ENCODE measurements at places on chromosomes 7 and 10.

DNA sequence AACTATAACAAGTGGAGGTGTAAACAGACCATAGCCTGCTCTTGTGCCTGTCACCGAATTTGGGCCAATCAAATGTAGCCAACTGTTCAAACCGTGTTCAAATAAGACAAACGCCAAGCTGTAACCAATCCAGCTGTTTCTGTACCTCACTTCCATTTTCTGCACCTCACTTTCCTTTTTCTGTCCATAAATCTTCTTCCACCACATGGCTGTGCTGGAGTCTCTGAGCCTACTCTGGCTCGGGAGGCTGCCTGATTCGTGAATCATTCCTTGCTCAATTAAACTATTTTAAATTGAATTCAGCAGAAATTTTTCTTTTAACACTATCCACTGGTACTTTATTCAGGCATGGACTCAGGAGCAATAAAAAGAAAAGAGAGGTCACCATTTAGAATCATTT is 29.9 kb upstream of the COL1A2 start:
- DNase-seq = no peak

DNA sequence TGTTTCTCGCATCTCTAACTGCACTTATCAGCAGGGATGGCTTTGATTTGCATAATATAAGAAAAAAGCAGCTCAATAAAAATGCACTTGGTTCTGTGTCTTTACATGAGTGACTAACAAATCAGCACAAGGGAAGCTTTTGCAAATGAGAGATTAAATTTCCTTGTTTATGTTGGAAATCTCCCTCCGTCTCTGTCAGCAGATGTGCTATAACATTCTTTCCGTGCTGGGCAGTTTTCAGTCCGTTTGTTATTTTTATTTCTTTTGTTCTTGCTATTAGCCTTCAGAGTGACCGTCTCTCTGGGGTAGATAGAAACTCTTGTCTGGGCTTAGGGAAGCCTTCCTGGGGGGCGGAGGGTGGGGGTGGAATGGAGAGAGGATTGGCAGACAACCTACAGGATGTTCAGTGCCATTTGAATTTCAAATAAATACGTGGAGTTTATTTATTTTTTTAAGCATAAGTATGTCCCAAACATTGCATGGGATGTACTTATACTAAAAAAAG is 96.0 kb downstream of the GATA3 start:
- DNase-seq = no peak

DNA sequence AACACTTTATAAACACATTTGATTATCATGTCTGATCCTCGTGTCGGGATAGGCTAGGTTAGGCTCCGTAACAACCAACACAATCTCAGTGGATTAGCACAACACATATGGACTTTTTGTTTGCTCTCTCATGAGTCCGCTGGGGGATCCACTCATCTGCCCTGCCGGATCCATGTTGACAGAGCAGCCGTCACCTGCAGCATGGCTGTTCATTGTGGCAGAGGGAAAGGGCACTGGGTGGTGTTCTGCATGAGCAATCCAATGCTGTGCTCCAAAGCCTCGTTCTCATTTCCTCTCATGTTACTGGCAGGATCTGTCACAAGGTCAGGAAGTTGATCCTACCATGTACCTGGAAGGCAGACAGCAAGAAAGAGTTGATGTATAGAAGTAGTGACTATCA is 62.5 kb upstream of the RAPGEF5 start:
- DNase-seq = no peak

DNA sequence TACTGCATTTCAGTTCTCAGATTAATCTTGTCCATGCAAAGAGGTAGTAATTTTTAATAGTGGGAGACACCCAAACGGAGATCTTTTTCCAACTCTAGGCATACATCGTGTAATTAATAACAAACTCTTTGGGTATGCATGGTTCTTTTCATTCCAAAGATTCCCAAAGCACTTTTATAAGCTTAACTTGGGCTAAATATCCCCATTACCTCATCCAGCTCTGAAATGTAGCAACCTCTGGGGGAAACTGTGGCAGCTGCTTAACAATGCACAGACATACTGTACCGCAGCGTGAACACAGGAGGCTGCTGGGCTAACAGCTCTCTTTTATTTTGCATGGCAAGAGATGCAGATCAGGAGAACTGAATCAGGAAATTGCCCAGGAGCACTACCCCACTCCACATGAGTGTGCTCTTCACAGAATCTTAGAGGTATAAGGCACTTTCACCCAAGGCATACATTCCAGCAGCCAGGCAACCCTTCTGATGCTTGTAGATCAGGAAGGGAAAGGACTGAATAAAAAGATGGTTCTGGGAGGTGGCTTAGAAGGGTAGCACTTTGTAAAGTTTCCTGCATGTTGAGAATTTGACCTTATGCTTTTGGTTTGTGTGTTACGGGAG is 114.4 kb upstream of the GLI3 start:
- DNase-seq = no peak

GRCh38 chr7:105448181-105448580 is 59.5 kb upstream of the SRPK2 start:
- DNase-seq = no peak

DNA sequence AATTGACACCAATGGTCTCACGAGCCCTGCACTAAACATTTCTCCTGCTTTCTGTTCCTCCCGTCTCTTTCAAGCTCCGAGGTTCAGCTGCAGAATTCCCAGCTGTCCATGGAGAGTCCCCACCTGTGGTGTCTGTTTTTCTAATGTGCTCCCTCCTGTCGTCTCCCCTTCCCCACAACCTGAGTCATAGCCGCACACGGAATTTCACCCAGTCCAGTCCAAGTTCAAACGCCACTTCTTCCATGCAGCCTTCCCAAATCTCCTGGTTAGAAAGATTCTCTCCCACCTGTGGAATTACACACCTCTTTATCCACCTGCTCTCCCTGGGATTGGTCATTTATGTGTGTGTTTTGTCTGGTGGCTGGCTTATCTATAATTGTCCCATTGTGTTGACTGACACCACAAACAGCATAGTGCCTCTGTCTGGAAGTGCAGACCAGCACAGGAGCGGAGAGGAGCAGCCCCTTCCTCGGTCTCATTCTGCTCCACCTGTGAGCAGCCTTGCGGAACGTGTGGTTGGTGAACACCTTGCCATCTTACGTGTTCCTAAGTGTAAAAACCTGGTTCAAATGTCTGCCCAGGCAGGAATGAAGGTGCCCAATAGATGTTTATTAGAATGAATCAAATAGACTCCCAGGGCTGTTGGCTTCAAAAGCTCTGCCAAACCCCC is 3.3 kb upstream of the DIP2C start:
- no peak for DNase-seq

DNA sequence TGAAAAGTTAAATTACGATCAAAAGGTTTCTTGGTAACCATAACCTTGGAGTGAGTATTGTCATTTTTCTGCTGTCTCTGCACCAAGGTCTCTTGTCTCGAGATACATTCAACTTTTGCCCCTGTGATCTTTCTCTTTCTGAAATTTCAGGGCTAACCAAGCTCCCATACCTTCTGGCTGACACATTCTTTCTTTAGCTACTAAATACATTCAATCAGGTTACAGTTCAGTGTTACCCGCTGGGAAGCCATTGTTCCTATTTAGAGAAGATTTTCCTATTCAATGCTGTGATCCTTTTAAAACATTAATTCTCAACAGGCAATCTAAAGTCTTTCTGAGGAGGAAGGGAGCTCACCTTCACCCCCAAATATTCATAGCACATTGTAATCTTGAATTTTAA is 22.9 kb upstream of the DMTF1 start:
- no peak for DNase-seq

DNA sequence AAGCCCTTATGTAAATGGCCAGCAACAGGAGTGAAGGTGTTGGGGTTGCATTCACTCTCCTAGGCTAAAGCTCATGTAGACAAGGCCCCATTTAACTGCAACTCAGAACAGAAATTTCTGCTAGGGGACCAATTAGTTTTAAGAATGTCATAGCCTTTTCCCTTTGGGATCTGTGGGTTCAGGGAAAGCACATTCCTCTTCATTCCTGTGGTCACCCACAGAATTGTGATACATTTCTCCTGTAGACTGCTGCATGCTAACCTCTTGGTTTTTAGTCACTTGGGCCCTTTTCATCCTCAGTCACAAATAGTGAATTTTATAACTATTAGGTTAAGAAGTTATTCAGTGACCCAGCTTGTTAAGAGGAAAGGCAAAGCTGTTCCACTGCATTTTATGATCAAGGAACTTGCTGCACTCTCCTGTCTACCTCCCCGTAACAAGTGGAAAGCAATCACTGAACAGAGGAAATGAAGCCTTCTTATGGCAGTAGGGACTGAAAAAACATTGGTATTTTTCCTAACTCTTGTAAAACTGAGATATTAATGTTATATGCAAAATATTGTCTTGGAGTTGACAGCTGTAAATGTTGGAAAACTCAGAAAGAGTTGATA is 124.9 kb downstream of the SND1 start:
- DNase-seq = no peak

DNA sequence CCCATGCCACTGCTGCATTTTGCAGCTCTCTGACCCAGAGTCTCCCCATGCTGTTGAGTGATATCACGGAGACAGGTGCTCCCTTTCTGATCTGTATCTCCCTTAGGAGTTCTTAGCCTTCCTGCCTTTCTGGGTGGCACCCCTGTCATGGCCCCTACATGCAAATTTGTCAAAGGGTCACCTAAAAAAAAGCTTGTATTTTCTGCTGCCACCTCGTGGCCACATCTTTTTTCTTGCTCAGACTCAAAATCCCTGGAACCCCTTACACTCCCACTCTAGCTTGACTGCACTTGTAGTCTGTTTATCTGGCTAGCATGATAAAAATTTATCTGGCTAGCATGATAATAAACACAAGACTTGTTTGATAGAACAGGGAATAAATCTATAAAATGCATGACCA is 809.1 kb downstream of the SORCS1 start:
- no peak for DNase-seq

- no peak for DNase-seq
These were observed 38.7 kb downstream of the LRRC20 start for GRCh38 chr10:70343712-70344111.

- no peak for DNase-seq
These were observed 216.8 kb downstream of the RPS24 start for GRCh38 chr10:78250313-78251015.

DNA sequence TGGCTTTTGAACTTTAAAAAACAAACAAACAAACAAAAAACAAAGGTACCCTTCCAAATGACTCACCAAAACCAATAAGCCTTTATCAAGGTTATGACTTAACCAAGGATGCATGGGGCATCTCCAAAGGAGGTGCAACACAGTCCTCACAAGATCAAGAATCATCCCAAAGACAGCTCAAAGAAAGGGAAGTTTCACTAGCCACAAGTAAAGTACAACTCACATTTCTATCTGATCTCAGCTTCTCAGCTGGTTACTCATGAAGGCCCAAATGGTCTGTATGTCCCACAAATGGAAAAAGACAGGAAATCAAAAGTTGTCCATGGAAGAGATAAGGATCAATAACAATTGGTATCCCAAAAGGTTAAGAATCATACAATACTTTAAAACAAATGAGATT is 6.0 kb upstream of the MKLN1 start:
- no peak for DNase-seq

- DNase-seq = no peak
These were observed 227.5 kb upstream of the NPVF start for GRCh38 chr7:25455683-25456251.

GRCh38 chr10:1519391-1519790 is 217.9 kb downstream of the ADARB2 start:
- DNase-seq = no peak

DNA sequence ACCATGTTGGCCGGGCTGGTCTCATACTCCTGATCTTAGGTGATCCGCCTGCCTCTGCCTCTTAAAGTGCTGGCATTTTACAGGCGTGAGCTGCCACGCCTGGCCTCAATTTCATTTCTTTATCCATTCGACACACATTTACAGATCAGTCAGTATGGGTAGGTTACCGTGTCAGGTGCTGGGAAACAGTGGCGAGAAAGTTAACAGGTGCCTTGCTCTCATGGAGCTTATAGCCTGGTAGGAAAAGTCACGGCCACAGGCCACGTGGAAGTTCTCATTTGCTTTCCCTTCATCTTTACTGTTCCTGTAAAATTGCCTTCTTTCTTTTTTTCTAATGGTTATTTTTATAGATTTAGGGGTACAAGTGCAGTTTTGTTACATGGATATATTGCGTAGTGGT is 2.6 kb upstream of the CAMK1D start:
- DNase-seq = no peak

DNA sequence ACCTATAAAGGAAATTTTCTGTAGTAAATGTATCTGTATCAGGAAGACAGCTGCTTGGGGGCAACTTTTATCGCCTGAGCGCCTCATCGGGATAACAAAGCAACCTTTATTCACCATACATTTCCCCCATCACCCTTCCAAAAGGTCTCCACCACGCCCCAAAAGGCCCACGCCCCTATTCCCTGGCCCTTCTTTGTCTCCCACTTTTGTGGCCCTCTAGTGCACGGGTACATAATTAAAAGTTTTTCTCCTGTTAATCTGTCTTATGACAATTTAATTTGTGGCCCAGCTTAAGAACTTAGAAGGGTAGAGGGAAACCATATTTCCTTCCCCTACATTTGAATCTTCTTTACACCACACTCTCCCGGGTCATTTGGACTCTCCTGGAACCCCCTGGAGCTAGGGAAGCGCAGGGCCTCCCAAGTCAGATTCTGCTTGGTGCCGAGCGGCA is 625 bp downstream of the RP9 start:
- DNase-seq = no peak

GRCh38 chr7:88795553-88795952 is at the start of gene TEX47:
TSS of gene TEX47 (minus strand) at chr7:88795737. CDS start at chr7:88794942, 795 bp downstream.
- DNase-seq = no peak

GRCh38 chr7:156386097-156386496 is 254.5 kb upstream of the RNF32 start:
- DNase-seq = no peak

DNA sequence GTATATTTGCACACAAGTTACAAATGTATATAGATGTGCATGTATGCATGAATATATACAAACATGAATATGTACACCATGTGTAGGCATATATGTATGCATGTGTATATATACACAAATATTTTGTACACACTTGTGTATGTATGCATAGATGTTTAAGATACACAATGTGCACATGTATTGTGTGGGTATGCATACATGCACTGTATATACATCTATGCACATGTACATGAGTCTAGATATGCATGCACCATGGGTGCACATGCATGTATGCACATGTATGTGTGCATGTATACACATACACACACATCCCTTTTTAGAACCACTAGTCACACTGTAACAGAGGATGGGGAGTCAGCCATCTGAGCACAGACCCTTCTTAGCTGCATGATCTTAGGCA is 249.4 kb downstream of the COBL start:
- DNase-seq = no peak

- DNase-seq = no peak
These were observed 495.4 kb upstream of the POM121L12 start for GRCh38 chr7:52540041-52540440.

GRCh38 chr10:64379898-64380297 is 858.7 kb downstream of the REEP3 start:
- no peak for DNase-seq

Data from Right ventricle myocardium superior (tissue), 1 donor.